ENCODE measurements at places on chromosomes 12 and 14. TPM values are rescaled to one million over a fixed set of nuclear protein-coding genes. Genes with fewer than 3 reads are reported as not detected.

DNA sequence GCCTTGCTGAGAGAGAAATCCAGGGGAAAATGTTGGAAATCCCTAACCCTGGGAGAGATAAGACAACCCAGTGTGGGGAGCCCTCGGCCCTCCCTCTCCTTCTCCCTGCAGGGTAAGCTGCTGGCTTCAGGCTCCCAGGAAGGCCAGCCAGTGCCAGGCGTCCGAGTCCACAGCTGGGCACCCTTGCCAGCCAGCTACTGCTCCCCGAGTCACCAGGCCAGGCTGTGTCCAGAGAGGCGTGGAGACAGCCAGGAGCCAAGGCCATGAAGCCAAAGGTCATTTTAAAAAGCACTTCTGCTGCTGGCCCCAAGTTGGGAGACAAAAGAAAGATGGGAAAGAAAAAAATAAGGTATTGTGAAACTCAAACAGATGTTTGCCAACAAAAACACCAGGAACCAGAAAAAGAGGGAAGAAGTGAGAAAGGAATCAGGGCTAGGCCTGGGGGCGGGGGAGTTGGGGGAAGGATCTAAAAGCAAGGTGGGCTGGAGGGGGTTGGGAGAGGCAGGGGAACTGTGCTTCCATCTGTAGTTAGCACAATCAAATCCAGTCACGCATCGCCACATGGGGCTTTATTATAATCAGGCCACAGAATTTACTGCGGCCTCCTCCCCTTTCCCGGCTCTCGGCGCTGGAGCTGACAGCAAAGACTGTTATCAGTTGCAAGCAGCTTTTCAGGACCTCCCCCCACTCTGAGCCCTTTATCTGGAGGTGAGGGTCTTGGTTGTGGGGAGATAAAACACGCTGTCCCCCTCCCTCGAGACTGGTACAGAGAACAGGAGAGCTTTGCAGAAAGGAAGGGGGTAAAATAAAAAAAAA, 33.5 kb downstream of the RBM19 start:
- peak; percentile 75 for DNase-seq

- no peak for DNase-seq
Measured at GRCh38 chr12:49515266-49515665, 23.6 kb upstream of the KCNH3 start.

DNA sequence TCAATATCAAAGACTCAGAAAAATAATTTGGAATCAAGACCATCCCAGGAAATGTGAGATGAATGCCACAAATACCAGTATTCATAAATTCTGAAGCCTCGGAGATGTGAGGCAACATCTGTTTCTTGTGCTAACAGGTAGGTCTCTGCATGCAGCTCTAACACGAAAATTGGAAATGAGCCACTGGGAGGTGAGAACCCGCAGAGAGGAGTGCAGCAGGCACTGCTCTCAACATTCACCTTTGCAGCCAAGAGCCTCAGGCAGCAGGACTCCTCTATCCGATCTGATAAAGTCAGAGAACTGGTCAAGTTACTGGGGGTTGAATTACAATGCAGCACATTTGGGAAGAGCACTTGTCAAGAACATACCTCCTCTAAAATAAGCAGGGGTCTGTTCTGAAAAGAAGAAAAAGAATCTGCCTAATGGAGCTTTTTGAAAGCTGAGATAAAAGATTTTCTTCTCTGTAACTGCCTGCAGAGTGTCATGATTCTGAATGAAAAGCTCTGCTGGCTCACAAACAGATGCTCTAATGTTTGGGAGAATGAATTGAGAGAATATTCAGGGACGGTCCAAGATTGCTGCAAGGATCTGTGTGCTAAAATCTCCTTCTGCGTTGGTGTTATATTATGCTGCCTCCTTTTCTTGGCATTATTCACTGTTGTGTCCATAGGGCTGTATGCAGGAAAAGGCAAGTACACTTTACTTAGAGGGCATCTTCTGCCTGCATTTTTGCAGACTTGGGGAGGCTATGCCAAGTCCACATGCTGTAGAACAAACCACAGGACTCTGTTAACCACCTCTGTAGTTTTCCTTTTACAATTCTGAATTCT, 209.6 kb upstream of the KRR1 start:
- DNase-seq = peak; percentile 43

DNA sequence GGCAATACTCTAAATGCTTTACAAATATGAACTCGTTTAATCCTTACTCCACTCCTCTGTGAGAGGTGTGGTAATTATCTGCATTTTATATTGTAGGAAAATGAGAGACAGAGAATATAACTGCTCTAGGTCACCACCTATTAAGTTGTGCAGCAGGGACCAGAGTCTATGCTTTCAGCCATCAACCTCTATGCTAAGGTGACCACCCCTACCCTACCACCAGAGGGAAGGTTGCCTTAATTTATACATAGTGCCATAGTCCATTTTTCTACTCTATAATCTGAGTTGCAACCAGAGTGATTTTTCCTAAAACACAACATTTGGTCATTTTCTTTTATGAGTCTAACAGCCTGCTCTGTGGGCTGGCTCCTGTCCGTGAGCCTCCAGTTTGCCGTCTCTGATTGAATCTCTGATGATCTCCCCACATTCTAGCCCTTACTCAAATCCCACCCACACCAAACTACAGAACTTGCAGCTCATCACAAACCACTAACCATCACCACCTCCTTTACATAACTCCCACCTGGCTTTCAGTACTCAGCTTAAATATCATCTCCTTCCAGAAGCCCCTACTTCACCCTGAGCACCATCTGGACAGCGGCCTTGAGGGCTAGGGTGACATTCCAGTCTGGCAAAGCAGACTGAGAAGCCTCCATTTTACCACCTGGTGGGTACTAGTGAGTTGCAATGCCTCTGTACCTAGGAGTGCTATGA, 126.6 kb downstream of the PPM1H start:
- no peak for DNase-seq

DNA sequence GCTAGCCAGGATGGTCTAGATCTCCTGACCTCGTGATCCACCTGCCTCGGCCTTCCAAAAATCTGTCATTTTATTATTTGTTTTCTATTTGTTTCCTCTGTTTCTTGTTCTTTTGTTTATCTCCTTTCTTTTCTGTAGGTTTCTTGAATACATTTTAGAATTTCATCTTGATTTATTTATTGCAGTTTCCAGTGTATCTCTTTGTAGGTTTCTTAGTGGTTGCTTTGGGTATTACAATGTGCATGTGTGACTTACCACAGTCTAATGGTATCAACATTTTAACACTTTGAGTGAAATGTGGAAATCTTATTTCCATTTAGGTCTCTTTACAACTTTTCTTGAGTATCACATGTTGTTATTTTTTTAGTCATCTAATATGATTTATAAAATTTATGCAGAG, 29.9 kb upstream of the MUCL1 start:
- no peak for DNase-seq

DNA sequence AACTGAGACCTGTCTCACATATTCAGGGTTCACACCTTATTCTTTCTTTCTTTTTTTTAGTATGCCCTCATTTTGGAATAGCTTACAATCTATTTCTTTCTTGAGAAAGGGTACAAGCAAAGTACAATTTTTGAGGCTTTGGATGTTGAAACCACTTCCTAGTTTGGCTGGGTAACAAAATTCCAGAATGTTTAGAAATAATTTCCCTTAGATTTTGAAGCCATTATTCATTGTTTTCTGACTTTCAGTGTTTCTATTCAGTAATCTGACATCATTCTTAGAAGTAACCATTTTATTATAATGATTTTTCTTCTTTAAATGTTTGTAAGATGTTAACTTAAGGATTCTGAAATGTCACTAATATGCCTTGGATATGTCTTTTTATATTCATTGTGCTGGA, 28.2 kb downstream of the ST8SIA1 start:
- DNase-seq = no peak

DNA sequence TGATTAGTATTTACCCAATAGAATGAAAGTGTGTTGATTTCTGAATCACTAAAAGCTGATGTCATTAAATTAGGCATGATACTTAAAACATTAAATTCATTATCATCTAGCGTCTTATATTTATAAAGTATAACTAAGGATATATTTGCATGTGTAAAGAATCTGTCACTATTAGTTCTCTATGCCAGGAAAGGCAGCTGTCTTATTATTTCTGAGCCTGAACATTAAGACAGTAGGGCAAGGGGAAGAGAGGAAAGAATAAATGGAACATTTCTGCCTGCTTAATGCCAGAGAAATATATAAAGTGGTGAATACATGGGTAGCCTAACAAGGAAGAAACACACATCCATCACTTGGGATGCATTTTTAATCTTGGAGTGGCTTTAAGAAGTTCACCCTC, 965.1 kb upstream of the TMEM132C start:
- no peak for DNase-seq

DNA sequence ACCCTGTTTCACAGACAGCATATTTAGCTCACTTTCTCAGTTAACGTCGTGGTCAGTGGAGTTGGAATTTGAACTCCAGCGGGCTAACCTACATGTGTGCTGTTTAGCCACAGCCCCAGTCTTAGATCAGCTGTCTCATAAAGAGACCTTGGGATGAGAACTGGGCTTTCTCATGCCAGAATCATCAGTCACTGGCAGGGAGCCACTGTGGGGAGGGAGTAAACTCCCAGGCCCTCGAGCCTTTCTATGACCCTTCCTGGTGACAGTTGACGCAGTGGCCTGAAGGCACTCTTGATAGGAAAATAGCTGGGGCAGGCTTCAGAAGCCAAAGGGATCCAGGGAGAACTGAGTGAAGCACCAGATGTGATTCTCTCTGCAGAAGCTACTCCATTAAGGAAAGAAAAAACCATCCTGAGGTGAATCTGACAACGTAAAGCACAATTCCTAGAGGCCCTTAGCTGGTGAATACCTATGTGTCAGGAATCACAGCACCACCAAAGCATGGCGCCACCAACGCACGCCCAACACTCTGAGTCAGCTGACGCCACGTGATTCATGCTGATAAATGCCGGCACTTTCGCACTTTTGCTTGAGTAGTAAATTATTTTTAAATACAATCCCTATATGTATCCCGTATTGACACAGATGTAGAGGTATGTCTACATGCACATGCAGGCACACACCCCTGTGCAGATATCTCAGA, 279.6 kb upstream of the TMEM132C start:
- no peak for DNase-seq

- DNase-seq = no peak
Measured at GRCh38 chr14:68834816-68835215, 41.9 kb upstream of the ZFP36L1 start.

- DNase-seq = no peak
Measured at GRCh38 chr12:10590966-10591365, 22.4 kb downstream of the MAGOHB start.

- no peak for DNase-seq
Measured at GRCh38 chr12:113099764-113100163, 35.8 kb downstream of the RASAL1 start.

The BCL11B gene
- 0.13 TPM for polyA plus RNA-seq

The FOXG1 gene
- not detected for polyA plus RNA-seq

The GDF3 gene
- 1.6 TPM for polyA plus RNA-seq

The PLEK2 gene
- 11.4 TPM for polyA plus RNA-seq

The AMN gene
- 121 TPM for polyA plus RNA-seq

The AQP2 gene
- polyA plus RNA-seq = 666 TPM

The MMP17 gene
- polyA plus RNA-seq = 0.82 TPM

The GSC gene
- not detected for polyA plus RNA-seq
